ENCODE measurements at places on chromosomes 7 and 10.

DNA sequence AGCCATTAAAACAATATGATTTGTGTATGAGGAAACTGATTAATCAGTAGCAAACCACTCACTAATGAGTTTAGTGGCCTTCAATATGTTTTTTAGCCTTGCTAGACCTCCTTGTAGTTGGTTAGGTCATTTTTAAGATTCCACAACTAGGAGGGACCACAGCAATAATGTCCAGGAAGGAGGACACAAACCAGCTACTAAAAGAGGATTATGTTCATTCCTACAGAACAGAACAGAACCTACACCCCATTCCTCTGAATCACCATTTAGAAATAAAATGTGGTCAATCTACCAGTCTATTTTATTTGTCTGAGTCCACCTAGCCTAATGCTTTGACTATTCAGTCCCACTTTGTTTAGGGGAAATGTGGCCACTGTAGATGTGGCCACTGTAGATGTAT, 226.3 kb downstream of the GLI3 start:
- DNase-seq, result no peak

GRCh38 chr10:61541960-61542359, 88.8 kb upstream of the TMEM26 start:
- no peak for DNase-seq

- no peak for DNase-seq
These were observed 147.3 kb downstream of the PFKFB3 start for GRCh38 chr10:6349846-6350535.

GRCh38 chr7:48296966-48297365, 125.7 kb downstream of the ABCA13 start:
- DNase-seq, result no peak

DNA sequence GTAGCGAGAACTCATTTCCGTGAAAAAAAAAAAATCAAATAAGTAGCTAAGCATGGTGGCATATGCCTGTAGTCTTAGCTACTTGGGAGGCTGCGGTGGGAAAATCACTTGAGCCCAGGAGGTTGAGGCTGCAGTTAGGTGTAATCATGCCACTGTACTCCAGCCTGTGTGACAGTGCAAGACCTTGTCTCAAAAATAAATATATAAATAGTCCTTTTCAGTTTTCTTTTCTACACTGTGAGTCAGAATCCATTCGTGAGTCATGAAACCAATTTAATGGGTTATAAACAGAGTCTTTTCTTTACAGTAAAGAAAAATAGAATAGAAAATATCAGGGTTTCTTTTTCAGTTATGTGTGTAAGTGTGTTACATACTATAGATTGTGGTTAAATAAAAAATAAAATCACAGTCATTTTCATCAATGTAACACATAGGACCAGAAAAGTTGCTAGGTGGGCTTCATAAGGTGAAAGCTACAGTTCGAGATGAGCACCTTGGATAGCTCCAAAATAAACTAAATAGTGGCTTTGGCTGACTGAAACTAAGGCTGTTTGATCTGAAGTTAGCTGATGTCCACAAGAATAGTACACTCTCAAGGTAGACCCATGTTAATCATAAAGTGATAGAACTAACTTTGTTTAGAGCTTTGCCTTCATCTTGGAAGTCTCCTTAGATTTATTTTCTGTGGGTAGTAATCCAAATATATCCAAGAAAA, 781.1 kb downstream of the GATA3 start:
- DNase-seq, result no peak

GRCh38 chr7:84629640-84630318, 435.2 kb upstream of the SEMA3A start:
- no peak for DNase-seq

DNA sequence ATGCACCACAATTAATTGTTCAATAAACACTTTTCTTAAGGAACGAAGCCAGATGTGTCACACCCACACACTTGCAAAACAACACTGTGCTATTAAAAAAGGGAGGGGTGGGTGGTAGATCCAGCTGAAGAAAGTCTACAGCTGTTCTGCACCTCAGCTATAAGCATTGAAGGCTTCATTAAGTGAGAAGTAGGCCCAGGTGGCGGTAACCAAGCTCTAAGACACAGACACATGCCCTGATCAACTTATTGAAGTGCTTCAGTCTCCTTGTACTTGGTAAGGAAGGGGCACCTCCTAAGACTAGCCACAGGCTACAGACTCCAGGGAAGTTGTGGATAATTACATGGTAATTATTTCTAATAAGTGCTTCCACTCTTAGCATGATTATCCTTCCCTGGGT, 4.5 kb upstream of the CPVL start:
- no peak for DNase-seq

GRCh38 chr10:84844461-84844860, 516.1 kb downstream of the CCSER2 start:
- DNase-seq, result no peak

All from esophagus squamous epithelium (tissue), 5 donors.